ENCODE measurements at places on chromosomes 6 and 20. TPM values are rescaled to one million over a fixed set of nuclear protein-coding genes. Genes with fewer than 3 reads are reported as not detected.
A peak's percentile ranks its signal among the peaks of the same experiment; 100 is the strongest.

GRCh38 chr6:165723326-165723725 lies 60.3 kb upstream of the PDE10A start:
- no peak for DNase-seq
- no peaks in the 10 kb centered on the region for H3K4me1 ChIP-seq
- H3K4me3 ChIP-seq: no peak overlapping the region
- H3K27ac ChIP-seq: no peak overlapping the region
- no peaks in the 10 kb centered on the region for H3K27me3 ChIP-seq

GRCh38 chr6:56361812-56362211 lies 114.4 kb upstream of the COL21A1 start:
- H3K27ac ChIP-seq: no peak overlapping the region
- no peaks in the 10 kb centered on the region for H3K4me1 ChIP-seq
- H3K27me3 ChIP-seq: no peaks in the 10 kb centered on the region
- no peak overlapping the region for H3K4me3 ChIP-seq
- no peaks in the 10 kb centered on the region for H3K36me3 ChIP-seq

DNA sequence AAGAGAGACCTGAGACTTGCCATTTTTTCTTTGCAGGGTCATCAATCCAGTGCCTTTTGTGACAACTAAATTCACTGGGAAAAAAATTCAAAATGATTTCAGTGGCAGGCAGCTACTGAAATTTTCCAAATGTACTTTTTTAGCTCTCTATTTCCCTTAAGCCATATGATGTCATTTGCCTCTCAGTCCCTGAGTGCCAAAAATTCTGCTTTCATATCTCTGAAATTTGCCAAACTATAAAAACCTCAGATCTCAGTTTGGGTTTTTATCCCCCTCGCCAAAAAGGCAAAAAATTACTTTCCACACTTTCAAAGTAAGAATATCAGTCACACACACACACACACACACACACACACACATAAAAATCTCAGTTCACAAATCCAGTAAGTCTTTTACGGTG lies 651.3 kb upstream of the ARID1B start:
- H3K27me3 ChIP-seq: no peaks in the 10 kb centered on the region
- no peak overlapping the region for H3K4me3 ChIP-seq
- H3K4me1 ChIP-seq: no peaks in the 10 kb centered on the region
- DNase-seq: no peak
- no peak overlapping the region for H3K27ac ChIP-seq
- H3K36me3 ChIP-seq: no peaks in the 10 kb centered on the region

DNA sequence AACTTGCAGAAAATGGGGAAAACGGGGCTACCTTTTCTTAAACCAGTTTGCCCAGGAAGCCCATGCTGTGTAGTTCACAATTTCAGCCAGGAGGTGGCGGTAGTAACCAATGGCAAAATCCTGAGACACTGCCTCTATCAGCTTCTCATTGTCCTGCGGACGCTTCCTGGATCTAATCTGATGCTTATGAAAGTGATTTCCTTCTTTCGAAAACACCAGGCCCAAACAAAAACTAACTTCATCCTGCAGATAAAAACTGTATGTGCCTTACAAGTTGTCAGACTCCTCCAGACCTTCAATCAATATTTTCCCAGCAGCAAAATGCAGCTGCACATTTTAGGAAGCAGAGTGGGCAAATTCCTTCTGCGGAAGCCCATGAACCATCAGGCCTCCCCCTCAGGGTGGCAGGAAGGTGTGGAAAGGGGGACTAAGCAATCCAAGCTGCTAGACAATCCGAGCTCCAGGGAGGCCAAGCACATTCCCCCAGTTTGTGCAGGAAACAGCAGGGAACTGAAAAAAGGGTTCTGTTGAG lies 88.5 kb downstream of the LY86 start:
- H3K27ac ChIP-seq: no peak overlapping the region
- no peaks in the 10 kb centered on the region for H3K27me3 ChIP-seq
- peaks cover 6% of the 10 kb centered on the region for H3K4me1 ChIP-seq
- no peaks in the 10 kb centered on the region for H3K36me3 ChIP-seq
- peak; percentile 87 for DNase-seq

GRCh38 chr20:38260378-38261053 lies at the start of gene KIAA1755:
KIAA1755 (minus strand) TSS chr20:38260735; CDS start chr20:38260500, 235 bp downstream.
- H3K27me3 ChIP-seq: peaks cover 41% of the 10 kb centered on the region
- no peak for DNase-seq
- H3K27ac ChIP-seq: no peak within 1 kb of the TSS

- peaks cover 6% of the 10 kb centered on the region for H3K36me3 ChIP-seq
- peaks cover 62% of the 10 kb centered on the region for H3K4me1 ChIP-seq
- no peaks in the 10 kb centered on the region for H3K27me3 ChIP-seq
- DNase-seq: peak; percentile 72
- H3K4me3 ChIP-seq: no peak overlapping the region
These were observed 174.3 kb downstream of the CDKAL1 start for GRCh38 chr6:20708367-20709124.

GRCh38 chr6:90411292-90411781 lies 114.7 kb upstream of the BACH2 start:
- H3K4me1 ChIP-seq: peaks cover 72% of the 10 kb centered on the region
- H3K4me3 ChIP-seq: no peak overlapping the region
- DNase-seq: peak; percentile 87
- peaks cover 1% of the 10 kb centered on the region for H3K36me3 ChIP-seq

DNA sequence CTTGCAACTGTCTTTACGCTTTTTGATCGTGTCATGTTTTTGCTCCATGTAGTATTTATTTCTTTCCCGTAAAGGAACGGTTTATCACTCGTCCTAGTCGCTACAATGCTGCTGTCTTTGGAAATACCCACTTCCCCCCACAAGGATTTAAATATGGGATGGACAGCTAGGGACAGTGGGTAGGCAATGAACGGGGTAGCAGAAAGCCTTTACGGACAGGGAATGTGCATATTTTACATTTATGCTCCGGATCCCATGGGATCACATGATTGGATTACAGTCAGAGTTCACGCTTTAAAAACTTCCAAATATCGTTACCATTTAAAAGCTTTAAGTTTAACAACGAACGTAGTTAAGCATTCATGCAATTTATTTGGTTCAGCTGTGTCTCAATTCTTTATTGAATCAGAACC lies 1.2 kb downstream of the HIVEP1 start:
- H3K4me3 ChIP-seq: peak overlapping the region; percentile 96
- peaks cover 46% of the 10 kb centered on the region for H3K4me1 ChIP-seq
- no peak for DNase-seq
- no peaks in the 10 kb centered on the region for H3K27me3 ChIP-seq

The TMEM170B gene
- total RNA-seq: 1.9 TPM

The NRSN1 gene
- total RNA-seq: not detected

The VNN1 gene
- not detected for total RNA-seq

The LY6G6F gene
- not detected for total RNA-seq

The MEP1A gene
- total RNA-seq: not detected

The JAG1 gene
- 0.58 TPM for total RNA-seq

The TMEM14A gene
- total RNA-seq: 15.1 TPM

The GSTA2 gene
- total RNA-seq: not detected

The GJA10 gene
- not detected for total RNA-seq

The UBD gene
- total RNA-seq: 0.67 TPM

The MMP24 gene
- not detected for total RNA-seq

The POFUT1 gene
- 43.7 TPM for total RNA-seq

The C20orf202 gene
- total RNA-seq: not detected
